ENCODE measurements at places on chromosomes 1 and 21.

DNA sequence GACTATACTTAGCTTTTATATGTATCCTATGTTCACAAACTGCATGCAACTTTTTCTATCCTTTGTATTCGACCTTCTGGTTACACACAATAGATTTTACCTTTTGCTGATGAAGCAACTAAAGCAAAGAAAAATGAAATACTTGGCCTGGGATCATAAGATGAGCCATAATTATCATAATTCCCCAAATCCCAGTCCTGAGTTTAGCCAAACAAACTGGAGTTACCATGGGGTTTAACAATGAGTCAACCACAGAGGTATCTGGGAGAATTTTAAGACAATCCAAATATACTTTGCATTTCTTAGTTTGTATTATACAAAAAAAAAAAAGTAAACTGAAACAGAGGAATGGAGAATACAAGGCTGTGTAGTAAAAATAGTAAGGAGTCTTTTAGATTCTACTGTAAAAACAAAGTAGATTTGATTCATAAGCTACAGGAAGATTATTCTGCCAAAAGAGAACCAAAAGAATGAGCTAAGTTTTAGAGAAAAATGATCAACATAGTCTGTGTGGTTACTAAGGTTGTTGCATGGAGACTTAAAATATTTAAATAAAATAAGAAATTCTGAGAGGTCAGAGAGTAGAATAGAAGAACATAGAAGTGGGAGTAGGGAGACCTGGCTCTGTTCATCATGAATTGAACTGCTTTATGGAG is 60.4 kb upstream of the GORAB start:
- no peak for DNase-seq

DNA sequence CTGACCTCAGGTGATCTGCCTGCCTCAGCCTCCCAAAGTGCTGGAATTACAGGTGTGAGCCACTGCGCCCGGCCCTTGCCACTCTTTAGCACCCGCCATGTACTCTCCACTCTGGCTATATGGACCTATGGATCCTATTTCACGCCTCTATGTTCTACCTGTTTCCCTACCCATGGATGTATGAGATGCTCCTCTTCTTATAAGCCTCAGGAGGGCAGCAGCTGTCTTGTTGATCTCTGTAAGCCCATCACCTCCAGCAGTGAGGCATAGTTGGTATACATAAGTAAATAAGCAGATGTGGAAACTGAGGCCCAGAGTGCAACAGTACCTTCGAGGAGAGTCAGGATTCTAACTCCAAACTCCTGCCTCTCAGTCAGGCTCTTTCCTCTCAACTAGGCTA is 24.7 kb upstream of the ARTN start:
- no peak for DNase-seq

GRCh38 chr21:38810034-38810825 is 4.5 kb downstream of the ETS2 start:
- no peak for DNase-seq

- DNase-seq, result no peak
Observed at GRCh38 chr21:41260428-41260827, 56.2 kb upstream of the FAM3B start.

DNA sequence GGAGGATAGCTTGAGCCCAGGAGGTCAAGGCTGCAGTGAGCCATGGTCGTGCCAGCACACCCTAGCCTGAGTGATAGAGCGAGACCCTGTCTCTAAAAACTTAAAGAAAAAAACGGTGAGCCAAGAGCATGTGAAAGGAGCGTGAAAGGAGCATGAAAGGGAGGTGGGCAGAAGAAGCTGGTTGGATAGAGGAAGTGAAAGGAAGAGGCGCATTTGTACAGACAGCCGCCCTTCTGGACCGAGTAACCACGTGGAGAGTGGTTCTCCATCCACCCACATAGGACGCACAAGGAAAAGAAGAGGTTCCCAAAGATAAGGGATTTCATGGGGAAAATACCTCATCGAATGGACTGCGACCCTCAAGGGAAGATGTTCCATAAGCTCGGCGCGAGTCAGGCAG is 60.4 kb upstream of the IFNAR2 start:
- no peak for DNase-seq

DNA sequence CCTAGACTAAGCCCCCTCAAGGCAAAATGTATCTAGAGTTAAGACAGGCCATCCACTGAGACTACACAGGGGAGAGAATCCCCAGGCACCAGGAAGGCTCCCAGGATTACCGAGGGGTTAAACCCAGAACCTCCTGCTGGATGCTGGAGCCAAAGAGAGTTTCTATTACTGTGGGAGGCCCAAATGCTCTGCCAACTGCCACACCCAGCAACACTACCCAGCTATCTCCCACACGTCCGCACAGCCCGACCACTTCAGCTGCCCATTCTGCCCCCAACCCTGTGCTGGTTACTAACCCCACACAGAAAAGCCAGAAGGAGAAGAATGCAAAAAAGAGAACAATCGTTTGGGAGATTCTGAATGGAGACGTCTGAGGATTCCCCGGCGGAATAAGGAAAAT is 63.6 kb downstream of the CD46 start:
- DNase-seq, result no peak

- peak; percentile 61 for DNase-seq
Observed at GRCh38 chr1:27668808-27669723, 2.9 kb downstream of the IFI6 start.
